ENCODE measurements at places on chromosomes 11 and 22.
A peak's percentile ranks its signal among the peaks of the same experiment; 100 is the strongest.

GRCh38 chr11:119683783-119684182, 45.2 kb downstream of the NECTIN1 start:
- DNase-seq: no peak

GRCh38 chr22:38071421-38072321, 12.3 kb downstream of the SLC16A8 start:
- DNase-seq: no peak

DNA sequence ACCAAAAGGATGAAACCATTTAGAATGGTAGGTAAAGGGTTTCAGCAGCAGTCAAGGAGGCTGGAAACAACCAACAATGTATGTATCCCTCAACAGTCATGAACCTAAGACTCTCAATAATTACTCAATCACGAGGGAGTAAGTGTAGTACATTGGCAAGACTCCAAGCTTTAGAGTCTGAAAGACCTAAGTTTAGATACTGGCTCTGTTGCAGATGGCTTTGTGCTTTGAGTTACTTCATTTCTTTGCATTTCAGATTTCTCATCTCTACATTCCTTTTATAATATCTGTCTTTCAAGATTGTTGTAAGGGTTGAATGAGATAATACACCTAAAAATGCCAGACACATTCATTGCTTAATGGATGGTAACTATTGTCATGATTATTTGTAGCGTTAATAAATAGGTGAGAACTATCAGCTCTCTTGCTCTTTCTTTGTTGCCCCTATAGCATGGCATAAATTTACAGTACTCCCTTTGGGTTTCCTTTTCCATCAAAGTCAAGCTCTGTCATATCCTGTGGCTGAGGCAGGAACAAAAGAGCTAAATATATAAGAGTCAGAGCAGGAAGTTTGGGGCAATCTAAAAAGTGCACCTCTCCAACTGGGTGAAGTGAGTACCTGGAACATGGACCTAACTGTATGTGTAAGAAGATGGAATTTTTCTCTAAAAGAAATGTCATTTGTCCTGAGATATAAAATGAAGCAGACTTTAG, 228.2 kb upstream of the ZC3H12C start:
- DNase-seq: no peak

- DNase-seq: peak; percentile 32
Measured at GRCh38 chr11:6606471-6607189, 3.1 kb downstream of the ILK start.

DNA sequence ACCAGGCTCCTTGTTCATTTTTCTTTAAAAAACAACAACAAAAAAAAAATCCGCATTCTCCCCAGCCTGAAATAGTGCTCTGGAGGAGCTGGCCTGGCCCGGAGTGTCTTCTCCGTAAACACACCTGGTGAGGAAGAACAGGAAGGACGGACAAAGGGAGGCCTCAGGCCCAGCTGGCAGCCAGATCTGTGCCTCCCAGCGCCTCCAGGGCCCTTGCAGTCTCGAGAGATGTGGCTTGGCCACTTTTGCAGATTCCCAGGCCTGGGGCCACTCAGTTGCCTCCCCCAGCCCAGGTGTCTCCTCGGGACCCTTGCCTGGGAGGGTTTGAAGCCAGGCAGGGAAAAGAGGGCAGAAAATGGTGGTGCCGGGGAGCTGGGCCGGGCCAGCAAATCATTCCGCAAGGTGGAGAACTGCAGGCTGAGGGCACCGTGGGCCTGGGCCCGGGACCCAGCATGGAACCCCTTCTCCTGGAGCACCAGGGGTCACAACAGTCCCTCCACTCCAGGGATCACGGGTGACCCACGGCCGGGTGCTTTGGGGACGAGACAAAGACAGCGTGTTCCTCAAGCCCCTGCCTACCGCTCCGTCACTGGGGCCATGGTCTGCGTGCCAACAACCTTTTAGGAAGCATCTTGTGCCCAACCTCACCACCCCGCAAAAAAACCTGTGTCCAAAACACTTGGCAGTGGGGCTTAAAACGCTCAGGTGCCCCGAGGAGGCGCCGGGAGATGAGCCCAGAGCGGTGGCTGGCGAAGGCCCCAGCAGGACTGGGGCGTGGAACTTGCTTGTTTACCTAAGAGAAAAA, 67.1 kb upstream of the WNT7B start:
- DNase-seq: no peak

DNA sequence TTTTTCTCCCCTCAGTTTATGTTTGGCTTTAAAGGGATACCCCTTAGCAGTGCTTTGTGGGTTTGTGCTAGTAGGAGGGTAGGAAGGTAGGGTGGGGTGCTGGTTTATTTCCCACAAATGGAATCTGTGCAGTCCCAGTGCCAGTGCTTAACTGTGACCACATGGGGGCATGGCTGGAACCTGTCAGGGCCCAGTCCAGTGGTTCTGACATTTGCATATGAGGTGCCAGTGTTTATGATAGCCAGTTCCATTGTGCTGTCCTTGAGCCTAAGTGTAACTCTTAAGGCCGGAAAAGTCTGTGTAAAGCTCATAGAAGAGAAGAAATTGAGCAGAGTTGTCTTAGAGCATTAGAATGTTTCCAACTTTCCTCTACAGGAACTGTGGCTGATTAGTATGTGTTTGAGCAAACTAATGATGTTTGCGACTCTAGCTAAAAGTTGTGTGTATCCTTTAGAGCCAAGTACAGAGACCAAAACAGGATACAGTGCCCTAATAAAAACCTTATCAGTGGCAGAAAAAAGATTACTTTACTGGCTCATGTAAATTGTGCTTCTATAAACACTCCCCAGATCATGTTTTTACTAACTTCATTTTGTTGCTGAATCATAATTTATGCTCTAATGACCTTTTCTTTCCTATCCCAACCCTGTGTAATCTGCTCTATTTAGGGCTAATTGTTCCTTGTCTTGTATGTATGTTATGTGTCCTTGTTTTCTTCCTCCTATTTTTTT, 38.1 kb downstream of the DIXDC1 start:
- no peak for DNase-seq

DNA sequence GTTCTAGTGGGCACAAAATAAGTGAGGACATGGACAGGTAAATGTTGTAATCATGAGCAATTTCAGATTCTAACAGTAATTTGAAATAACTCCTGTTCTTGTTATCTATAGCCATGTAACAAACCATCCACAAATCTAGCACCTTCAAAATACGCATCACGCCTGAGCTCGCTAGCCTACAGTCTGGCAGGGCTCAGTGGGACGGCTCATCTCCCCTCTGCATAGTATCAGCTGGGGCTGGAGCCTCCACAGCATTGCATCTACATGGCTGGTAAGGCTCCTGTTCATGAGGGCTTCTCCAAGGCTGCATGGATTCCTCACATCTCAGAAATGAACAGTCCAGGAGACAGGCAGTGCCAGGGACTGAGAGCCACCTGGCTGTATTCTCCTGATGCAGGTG, 112.6 kb downstream of the KCNQ1 start:
- DNase-seq: no peak

- DNase-seq: no peak
Measured at GRCh38 chr11:97574976-97575665, 1185.3 kb downstream of the JRKL start.

DNA sequence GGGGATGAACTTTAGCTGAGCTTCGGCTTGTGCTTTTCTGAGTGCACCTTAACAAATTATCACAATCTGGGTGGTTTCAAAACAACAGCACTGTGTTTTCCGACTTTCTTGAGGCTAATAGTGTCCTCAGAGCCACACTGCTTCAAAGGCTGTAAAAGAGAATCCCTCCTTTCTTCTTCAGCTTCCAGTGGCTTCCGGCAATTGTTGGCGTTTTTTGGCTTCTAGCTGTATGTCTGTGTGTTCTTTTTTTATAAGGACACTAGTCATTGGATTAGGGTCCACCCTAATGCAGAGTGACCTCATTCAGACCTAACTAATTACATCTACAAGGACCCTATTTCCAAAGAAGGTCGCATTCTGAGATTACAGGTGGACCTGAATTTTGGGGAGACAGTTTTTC, 30.6 kb downstream of the KIAA1671 start:
- no peak for DNase-seq

GRCh38 chr11:126790550-126791081, 210.0 kb downstream of the KIRREL3 start:
- no peak for DNase-seq

DNA sequence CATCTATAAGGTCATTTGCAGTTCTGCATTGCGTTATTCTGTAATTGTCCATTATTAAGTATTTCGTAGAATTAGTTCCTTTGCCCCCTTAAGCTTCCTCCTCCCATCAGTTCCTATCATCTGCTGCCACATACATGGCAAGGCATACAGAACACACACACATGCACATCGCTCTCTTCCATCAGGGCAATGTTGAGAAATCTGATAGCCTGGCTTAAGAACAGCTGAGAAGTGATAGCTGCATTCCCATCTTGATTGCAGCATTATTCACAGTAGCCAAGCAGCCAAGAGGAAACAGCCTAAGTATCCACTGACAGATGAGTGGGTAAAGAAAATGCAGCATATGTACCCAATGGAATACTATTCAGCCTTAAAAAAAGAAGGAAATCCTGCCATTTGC, 186.8 kb upstream of the CADM1 start:
- DNase-seq: no peak

DNA sequence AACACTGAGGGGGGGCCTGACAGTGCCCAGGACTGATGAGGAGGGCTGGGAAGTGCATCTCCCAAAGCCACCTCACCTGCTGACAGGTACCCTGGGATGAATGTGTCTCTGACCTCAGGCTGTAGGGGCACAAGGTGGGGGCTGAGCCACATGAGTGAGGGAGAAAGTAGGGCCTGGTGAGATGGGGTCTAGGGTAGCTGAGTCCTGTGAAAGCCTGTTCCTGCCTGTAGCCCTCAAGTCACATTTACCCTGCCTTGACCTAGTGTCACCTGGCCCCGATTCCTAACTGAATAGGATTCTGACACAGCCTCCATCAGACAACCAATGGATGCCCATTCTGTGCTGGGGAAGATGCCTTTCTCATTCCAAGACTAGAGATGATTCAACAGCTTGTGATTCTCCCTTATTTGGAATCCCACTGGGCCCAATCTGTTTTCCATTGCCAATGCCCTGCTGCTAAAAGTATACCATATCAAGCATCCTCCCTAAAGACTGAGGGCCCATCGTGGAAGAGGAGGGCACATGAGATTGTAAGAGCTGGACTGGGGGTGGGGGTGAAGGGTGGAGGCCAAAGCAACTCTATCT, 11.1 kb upstream of the RFPL1 start:
- no peak for DNase-seq

- no peak for DNase-seq
Measured at GRCh38 chr11:12808519-12808918, 134.3 kb downstream of the TEAD1 start.

DNA sequence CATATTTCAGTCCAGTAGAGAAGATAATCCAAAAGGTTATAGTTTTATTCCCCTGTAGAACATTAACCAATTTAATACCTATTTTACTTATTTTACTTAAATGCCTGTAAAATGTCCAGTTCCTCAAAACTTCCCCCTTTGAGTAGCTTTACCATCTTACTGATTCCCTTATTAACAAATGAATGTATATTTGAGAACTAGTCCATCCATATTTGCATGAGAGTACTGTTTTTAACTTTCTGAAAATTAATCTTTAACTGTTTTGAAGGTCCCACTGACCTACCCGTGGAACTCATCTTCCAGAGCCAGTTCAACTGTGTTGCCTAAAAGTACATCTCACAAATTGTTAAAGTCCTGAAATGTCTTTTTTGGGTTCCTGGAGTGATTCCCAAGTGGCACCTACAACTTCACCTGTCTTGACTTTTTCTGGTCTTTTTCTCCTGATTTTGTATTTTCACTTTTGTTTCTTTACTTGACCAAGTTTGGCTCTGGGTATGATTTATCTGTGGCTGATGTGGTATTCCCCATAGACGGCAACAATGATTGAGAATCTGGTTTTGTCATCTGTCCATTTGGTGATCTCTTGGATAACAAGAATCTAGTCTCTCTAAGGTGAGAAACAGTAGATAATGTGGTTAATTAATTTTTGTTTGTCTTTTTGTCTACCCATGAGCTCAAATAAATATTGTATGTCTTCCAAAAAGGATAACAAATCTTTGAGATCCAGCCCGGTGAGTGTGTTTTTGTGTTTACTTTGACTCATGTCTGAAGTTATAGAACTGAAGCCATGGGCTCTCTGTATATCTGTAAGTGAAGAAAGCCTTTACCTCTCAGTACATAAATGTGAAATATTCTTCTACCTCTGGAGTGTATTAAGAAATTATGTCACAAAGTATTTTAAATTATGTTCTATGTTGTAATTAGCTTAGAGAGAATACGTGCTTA, 174.2 kb downstream of the ETS1 start:
- DNase-seq: no peak

- DNase-seq: no peak
Measured at GRCh38 chr11:80065086-80065485, 624.3 kb upstream of the TENM4 start.

DNA sequence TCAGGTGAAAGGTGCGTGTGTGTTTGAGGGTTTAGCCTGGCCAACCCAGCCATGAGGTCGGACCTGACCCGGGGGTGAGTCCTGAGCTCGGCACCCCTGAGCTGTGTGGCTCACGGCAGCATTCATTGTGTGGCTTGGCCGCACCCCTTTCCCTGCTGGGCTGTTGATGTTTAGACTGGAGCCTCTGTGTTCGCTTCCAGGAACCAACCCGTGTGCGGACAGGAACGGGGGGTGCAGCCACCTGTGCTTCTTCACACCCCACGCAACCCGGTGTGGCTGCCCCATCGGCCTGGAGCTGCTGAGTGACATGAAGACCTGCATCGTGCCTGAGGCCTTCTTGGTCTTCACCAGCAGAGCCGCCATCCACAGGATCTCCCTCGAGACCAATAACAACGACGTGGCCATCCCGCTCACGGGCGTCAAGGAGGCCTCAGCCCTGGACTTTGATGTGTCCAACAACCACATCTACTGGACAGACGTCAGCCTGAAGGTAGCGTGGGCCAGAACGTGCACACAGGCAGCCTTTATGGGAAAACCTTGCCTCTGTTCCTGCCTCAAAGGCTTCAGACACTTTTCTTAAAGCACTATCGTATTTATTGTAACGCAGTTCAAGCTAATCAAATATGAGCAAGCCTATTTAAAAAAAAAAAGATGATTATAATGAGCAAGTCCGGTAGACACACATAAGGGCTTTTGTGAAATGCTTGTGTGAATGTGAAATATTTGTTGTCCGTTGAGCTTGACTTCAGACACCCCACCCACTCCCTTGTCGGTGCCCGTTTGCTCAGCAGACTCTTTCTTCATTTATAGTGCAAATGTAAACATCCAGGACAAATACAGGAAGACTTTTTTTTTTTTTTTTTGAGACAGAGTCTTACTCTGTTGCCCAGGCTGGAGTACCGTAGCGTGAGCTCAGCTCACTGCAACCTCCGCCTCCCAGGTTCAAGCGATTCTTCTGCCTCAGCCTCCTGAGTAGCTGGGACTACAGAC, 53.9 kb upstream of the PPP6R3 start:
- DNase-seq: no peak

- no peak for DNase-seq
Measured at GRCh38 chr11:122979103-122979814, 2.4 kb downstream of the BSX start.

GRCh38 chr11:34366522-34366921, 8.7 kb upstream of the ABTB2 start:
- no peak for DNase-seq

- no peak for DNase-seq
Measured at GRCh38 chr22:17872471-17872870, 98.2 kb upstream of the BID start.
